Astrocyte of the cerebellum (primary cell): ENCODE measurements at places on chromosomes 5 and 9.
A peak's percentile ranks its signal among the peaks of the same experiment; 100 is the strongest.

DNA sequence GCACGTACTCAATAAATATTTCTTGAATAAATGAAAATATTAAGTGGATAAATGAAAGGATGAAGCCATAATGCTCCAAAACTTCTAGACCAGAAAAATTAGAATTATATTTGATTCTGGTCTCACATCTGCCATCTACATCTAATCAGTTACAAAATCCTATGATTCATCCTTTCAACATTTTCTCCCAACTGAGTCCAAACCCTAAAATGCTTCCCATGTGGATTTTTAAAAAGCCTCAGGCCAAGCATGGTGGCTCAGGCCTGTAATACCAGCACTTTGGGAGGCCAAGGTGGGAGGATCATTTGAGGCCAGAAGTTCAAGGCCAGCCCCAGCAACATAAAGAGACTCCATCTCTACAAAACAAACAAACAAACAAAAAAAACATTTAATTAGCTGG is 31.6 kb upstream of the FST start:
- DNase-seq: no peak

DNA sequence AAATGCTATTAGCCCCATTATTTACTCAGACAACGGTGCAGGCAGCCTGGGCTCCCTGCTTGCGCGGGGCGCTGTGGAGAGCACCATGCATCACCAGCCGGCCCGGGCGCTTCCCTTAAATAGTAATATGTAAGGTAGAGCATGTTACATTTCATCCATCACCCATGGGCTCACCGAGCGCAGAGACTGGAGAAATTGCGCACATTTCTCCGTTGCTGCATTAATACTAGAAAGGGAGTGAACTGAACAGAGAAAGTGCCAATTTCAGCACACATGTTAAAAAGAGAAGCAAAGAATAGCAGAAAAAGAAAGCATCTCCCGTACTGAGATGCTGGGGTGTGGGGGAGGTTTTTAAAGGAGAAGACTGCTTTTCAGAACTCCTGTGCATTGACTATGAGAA is 400.3 kb downstream of the ZSWIM6 start:
- no peak for DNase-seq

DNA sequence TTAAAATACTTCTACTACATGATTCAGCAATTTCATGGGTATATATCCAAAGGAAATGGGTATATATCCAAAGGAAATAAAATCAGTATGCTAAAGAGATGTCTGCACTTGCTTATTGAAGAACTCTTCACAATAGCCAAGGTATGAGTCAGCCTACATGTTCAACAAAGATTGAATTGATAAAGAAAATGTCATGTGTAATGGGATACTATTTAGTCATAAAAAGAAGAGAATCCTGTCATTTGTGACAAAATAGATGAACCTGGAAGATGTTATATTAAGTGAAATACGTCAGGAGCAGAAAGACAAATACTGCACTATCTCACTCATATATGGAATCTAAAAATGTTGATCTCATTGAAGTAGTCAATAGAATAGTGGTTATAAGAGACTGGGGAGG is 944.5 kb upstream of the CTNND2 start:
- no peak for DNase-seq

- DNase-seq: no peak
These were observed 89.9 kb downstream of the SYK start for GRCh38 chr9:90891308-90892040.

DNA sequence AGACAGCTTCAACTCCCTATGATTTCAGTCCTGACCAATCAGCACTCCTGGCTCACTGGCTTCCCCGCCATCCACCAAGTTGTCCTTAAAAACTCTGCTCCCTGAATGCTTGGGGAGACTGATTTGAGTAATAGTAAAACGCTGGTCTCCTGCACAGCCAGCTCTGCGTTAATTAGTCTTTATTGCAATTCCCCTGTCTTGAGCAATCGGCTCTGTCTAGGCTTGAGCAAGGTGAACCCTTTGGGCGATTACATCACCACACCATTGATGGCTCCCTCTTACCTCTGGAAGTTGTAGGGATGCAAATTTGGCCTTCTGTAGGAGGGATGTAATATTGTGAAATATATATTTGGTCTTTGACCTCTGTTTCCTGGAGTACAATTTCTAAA is 2.9 kb upstream of the SLC23A1 start:
- no peak for DNase-seq

- DNase-seq: no peak
These were observed 17.7 kb downstream of the PLGRKT start for GRCh38 chr9:5419987-5420386.

DNA sequence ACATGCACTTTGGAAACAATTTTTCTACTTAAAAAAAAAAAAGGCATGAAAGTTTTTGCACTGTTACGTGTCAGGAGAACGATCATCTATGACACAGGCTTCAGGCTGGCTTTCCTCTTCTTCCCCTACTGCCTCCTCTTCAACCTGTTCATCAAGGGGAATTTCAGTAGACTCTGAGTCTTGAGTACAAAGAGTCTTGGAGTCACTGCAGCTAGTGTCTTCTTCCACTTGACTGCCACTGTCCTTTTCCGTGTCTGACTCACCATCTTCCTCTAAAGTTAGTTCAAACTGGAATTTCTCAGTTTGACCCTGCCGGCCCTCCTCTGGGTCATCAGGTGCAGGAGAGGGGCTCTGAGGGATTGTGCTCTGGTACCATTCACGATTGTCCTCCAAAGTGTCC is 391.7 kb downstream of the RAB3C start:
- no peak for DNase-seq

DNA sequence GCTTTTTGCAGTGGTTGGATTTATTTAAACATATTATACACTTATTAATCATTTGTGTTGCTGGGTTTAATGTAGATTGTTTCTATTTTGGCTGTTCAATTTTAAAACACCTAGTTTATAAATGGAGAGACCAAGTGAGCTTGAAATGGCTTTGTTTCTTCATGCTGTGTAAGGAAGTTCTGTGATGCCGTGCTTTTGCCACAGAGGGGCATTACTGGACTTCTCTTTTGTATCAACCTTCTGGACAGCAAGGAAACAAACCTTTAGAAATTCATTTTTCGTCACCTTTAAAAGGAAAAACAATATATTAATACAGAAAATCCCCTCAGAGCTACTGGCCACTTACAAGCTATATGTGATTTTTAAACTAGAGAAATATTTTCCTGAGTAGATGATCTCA is 81.9 kb downstream of the DMRTA1 start:
- DNase-seq: peak; percentile 8

DNA sequence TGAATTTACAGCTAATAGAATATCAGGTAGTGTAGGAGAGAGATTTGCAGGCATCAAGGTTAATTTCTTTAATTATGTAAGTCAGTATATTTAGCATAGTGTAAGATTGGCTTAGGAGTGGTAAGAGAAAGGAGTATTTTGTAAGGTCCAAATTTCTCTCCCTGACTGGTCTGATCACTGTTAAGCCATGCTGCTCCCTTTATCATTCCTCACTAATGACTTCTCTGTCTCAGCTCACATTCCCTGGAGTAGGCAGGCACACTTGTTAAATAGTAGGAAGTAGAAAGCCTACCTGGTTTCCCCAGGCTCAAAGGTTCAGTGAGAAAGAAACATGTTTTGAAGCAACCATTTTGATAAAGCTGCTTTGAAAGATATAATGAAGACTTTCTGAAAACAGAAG is 90.7 kb downstream of the SMIM15 start:
- no peak for DNase-seq

DNA sequence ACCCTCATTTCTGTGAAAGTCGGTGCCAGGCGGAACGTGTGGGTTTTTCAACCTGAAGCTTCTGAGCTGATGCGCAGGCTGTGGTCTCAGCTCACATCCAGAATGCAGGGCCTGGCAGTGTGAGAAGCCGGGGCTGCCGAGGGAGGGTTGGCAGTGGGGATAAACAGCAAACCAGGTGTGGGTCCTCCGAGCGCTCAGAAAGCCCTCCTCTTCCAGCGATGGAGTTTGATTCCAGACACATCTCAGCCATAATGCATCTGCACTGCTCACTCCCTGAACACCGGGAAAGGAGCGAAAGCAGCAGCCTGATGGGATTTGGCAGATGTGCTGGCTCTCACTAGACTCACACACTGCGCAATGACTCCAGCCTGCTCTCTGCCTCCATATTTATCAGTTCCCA is 280.1 kb downstream of the HSPA4 start:
- no peak for DNase-seq

GRCh38 chr9:105608721-105609598 is 51.0 kb downstream of the FKTN start:
- DNase-seq: peak; percentile 37

- peak; percentile 39 for DNase-seq
These were observed 50.1 kb upstream of the SMAD5 start for GRCh38 chr5:136082390-136083193.

GRCh38 chr9:33127881-33128280 is 39.3 kb downstream of the B4GALT1 start:
- no peak for DNase-seq

GRCh38 chr9:136957901-136958300 is 5.8 kb downstream of the LCN12 start:
- DNase-seq: no peak

DNA sequence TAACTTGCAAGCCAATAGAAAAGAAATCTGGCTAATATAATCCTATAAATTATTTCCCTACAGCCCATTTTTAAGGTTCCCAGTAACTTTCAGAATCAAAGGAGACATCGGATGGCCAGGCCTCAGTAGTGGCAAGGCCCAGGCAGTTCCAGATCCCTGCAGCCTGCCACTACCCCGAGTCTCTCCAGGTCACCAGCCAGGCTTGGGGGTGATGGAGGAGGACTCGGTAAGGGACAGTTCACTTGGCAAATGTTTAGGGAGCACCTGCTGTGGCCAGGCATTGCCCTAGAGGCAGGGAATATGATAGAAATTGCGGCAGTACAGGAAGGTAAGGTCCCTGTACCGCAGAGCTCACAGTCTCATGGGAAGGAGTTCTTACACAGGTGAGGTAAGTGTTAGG is 15.2 kb upstream of the LTC4S start:
- no peak for DNase-seq

DNA sequence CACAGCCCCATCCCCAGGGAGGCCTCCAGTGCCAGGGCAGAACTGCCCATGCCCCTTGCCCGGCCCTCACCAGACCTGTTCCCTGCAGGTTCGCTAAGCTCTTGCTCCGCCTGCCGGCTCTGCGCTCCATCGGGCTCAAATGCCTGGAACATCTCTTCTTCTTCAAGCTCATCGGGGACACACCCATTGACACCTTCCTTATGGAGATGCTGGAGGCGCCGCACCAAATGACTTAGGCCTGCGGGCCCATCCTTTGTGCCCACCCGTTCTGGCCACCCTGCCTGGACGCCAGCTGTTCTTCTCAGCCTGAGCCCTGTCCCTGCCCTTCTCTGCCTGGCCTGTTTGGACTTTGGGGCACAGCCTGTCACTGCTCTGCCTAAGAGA is 110.1 kb downstream of the RXRA start:
- DNase-seq: no peak

GRCh38 chr9:72589667-72590521 is 68.5 kb downstream of the TMC1 start:
- no peak for DNase-seq

- DNase-seq: no peak
These were observed 71.7 kb upstream of the SH3PXD2B start for GRCh38 chr5:172525996-172526360.

DNA sequence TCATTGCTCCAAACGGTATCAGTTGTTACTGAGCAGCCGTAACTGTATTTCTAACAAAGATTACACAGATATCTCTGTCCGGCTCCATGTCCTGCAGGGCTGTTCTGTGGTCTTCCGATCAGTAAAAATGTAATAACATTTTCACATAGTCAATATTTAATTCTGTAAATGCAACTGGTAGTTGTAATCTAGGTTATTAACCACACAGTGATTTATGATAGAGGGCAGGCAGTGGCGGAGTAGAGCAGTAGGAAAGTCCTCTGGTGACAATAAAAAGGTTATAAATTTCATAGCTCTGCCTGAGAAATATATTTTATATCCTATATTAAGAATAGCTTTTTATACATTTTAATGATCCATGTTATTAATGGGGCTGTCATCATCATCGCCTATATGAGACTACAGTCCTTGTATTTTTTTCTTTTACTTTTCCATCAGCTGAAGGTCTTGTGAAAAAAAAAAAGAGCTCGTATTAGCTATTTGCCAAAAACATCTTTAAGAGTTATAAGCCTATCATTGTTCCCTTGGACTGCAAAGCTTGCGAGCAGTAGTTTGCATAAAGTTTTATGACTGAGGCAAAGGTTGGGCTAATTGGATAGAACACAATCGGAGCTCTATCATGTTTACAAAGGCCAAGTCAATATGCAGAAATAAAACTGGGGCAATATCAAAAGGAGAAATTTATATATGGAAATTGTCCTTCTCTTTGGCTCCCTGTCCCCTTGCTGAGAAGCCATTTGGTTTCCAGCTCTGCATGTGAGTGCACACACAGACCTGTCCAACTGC is 648.0 kb downstream of the IRX1 start:
- DNase-seq: no peak

- DNase-seq: no peak
These were observed 28.6 kb upstream of the SLC6A19 start for GRCh38 chr5:1172670-1173404.

DNA sequence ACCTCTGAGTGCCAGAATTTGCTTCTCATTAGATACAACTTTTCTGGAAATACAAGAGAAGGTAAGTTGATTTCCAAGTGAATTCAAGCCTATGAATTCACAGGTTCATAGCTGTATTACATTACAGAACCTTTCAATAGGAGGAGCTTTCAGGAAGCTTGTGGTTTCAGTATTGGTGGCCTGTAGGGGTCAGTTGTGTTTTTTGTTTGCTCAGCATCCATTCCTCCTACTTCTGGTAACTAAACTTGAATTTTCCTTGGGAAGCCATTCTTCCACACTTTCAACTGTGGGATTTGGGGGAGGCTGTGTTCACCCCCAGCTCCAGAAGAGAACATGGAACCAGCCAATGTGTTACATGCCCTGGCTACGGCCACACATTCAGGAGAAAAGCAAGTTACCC is 5.6 kb upstream of the CYSTM1 start:
- no peak for DNase-seq

DNA sequence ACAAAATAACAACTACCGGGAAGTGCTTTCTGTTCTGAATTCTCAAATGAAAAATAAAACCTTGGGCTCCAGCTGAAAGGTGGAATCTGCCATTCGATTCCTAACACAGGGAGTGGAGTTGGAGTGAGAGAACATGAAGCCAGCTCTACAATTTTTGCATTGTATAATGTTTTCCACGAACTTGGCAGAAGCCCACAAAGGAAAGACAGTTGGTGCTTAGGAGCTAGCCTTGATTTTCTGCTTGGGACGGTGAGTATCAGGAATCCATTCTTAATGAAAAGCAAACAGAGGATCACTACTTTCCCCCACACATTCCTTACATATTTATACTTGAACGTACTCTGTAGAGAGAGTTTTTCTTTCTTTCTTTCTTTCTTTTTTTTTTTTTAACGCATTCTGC is 74.2 kb upstream of the FBXL7 start:
- no peak for DNase-seq
